Stimulated activated CD4-positive, alpha-beta T cell treated with anti-CD3 and anti-CD28 coated beads, Interleukin-1b, Interleukin-23, amount 100 ng/mL, for 1 hour (primary cell): ENCODE measurements at places on chromosomes 7 and 10.

GRCh38 chr10:101941871-101942270 is 98.3 kb upstream of the KCNIP2 start:
- DNase-seq, result no peak

DNA sequence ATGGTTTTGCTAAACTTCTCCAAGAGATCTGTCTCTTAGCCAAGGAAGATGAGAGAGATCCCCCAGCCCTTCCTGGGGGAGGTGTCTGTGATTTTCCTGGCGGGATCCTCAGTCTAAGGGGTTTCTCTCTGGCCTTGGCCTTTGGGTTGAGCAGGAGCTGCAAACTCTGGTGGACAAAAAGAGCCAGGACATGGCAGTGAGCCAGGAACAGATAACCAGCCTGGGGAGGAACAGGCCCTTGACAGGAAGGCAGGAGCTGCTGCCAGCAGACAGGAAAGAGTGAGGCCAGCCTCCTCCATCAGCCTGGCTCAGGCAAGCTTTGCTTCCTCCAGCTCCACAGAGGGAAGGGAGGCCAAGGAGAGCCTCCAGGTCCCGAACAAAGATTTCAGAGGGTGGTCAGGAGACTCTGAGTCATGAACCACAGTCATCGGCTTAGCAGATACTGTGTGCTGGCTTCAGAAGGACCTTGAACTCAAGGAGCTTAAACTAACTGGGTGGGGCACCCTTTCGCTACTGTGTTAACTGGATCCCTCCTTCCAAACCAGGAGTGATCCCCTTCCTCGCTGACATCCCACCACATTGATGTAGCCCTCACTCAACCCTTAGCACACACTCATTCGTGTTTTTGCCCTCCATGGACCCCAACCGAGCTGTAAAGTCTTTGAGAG is 34.7 kb downstream of the DDIT4 start:
- DNase-seq, result no peak

- DNase-seq, result no peak
These were observed 9.8 kb downstream of the CEP41 start for GRCh38 chr7:130430841-130431666.

DNA sequence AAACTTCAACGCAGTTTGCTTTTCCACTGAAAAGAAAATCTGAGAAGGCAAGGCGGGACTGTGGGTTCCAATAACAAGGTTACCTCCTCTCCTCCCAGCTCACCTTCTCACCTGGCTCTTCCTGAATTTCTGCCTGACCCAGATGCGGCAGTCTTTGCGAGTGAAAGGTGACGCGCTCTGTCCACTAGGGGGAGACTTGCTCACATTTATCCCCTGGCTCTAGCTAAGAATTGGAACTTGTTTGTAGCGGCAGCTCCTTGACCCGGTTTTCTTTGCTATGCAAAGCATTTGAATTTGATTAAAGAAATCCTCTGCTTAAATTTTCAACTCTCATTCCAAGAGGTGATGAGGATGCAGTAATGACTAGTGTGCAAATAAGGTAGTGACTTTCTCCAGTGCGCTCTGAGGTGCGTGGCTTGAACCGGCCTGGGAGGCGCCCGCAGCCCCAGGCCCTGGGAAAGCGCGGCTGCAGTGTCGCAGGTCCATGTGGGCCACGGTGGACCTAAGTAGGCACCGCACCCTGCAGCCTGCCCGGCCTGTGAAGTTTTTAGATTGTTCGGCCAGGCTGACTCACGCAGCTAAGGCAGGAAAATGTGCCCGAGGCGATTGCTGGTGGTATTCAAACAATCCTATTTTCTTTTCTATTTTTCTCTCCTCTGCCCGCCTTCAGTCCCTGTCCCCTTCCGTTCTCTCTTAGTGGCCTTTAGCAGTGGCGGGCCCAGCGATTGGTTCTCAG is 336.9 kb upstream of the NPSR1 start:
- peak; percentile 2 for DNase-seq

- no peak for DNase-seq
These were observed 199.1 kb downstream of the MAD1L1 start for GRCh38 chr7:2033586-2034135.

DNA sequence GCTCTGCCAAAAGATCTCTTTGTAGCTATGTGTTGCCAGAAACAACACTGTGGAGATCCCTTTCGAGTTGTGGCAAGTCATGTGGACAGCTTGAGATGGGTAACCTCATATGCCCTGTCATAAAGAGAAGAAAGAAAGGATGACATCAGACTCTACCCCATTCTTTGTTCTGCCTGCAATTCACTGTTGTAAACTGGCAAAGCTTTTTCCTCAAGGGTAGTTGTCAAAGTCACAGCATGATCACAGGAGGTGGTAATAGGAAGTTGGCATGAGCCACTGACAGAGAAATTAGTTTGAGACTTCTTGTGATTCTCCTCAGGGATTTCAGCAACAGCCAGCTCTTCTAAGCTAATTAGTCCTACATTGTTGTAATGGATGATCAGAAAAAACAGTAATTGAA is 19.4 kb upstream of the MINDY3 start:
- DNase-seq, result no peak

DNA sequence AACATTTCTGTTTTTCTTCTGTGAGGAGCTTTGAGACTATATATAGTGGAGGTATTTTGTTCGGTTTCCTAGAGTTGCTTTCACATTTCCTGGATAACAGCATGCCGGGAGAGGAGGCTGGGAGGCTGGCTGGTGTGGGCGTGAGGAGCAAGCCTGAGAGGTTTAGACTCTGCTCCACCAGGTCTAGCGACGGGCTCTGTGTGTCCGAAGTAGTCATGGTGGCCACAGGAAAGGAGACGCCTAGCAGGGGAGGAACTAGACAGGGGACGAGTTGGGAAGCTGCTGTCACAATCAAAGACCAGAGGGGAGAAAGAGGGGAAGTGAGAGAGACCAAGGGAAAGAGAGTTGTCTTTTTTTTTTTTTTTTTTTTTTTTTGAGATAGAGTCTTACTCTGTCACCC is 19.6 kb downstream of the PTPRE start:
- no peak for DNase-seq

DNA sequence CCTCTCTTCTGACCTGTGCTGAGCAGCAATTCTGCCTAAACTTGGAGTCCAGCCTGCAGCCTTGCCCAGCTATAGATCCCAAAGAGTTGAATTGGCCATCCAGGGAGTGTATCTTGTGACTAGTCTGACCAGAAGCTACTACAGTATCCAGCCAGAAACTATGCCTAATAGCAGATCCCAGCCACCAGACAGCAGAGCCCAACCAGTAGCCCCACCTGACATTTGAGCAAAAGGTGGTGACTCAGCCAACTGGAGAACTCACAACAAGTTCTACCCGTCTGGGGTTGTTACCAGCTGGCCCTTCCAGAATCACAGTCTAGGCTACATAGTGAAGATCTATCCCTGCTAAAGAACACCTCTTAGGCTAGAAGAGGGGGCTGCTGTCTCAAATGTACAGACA is 315.0 kb downstream of the CRPPA start:
- no peak for DNase-seq
